ENCODE measurements at places on chromosomes 7 and 10.

DNA sequence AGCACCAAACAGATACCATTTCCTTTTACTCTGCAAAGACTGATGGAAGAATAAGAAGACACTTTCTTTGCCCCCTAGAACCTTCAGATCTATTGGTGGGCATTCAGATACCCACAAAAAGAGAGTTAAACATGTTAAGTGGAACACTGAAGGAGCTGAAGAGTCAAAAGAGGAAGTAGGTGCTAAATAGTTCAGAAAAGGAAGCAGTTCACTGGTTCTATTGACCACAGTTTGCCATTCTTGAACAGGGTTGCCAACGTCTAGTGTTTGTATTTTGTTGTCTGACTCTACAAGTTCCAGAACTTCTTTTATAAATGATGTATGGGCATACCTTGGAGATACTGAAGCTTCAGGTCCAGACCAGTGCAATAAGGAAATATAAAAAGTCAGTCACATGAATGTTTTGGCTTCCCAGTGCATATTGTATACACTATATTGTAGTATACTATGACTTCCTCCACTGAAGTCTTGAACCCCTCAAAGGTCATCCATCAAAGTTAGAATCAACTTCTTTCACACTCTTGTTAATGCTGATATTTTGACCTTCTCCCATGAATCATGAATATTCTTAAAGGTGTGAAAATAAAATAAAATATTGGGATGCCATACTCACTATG, 47.5 kb upstream of the AGR3 start:
- DNase-seq: no peak

GRCh38 chr7:99229234-99229633, 21.3 kb upstream of the KPNA7 start:
- no peak for DNase-seq

DNA sequence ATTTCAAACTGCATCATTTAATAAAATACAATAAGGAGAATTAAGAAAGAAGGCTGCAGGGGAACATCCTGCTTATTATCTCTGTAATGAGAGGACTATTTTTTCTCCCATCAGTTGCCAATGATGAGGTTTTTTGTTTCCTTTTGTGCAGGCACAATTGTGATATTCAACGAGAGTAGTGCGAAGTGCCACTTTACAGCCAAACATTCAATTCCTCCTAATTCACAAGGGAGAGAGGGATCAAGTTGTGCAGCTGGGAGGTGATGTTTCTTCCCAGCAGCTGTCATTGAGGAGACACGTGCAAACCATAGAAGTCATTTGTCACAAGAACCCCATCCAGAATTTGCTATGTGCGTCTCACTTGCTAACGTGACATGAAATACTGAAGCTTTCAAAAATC, 81.6 kb upstream of the ICA1 start:
- DNase-seq: no peak

GRCh38 chr7:21869785-21870402, 75.8 kb downstream of the CDCA7L start:
- DNase-seq: no peak

DNA sequence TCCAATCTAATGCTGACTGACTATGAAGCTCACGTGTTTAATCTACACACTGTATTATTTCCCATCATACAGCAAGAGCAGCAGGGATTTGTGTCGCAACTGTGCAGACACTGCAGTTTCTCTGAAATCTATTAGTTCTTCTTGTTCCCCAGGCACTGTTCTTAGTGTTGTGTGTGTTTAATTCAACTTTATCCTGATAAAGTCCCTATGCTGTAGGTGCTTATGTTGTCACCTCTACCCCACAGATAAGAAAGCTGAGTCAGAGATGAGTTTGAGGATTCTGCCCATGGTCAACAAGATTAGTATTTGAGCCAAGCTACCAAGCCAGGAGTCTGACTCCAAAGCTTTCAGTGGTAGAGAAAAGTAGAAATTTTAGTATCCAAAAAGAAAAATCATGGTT, 22.5 kb upstream of the EPHB6 start:
- DNase-seq: no peak

- no peak for DNase-seq
Observed at GRCh38 chr10:64093946-64094535, 572.8 kb downstream of the REEP3 start.

- DNase-seq: no peak
Observed at GRCh38 chr10:127368929-127369328, 172.5 kb upstream of the INSYN2A start.

GRCh38 chr7:17846935-17847334, 93.4 kb downstream of the SNX13 start:
- DNase-seq: no peak

DNA sequence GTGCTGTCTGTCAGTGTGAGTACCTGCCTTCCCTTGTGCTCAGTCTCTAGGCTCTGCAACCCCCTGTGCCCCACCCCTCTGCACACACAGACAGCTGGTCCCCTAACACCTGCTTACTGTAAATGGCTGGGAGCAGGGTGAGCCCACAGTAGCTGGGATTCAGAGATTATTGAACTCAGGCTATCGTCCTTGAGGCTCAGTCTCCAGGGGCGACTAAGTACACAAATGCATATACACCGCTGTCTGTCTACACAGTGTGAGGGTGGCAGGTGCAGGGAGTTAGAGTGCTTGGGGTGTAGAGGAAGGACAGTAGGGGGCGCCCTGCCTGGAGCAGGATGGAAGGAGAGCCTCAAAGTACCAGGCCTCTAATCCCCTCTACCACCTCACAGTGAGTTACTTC, 12.9 kb downstream of the UPP1 start:
- DNase-seq: peak; percentile 33

DNA sequence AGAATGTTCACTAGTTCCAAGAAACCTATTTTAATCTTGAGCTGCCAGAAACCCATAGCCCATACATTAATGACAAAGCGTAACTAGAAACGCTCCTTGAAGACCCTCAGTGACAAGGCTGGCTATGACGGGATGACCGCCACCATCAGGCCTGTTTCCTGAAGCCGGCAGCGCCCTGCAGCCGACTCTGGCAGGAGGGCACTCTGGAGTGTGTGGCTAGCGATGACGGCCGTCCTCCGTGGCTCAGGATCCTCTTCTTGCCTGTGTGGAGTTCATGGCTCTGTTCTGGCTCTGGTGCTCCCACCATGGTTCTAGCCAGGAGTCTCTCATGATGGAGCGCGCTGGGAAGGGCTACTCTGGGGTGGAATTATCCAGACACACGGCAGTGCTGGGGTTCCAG, 224.1 kb downstream of the ADARB2 start:
- DNase-seq: no peak

- DNase-seq: no peak
Observed at GRCh38 chr7:115662120-115662519, 368.4 kb downstream of the TFEC start.

- DNase-seq: no peak
Observed at GRCh38 chr7:83655951-83656556, 7.1 kb upstream of the SEMA3E start.

- no peak for DNase-seq
Observed at GRCh38 chr7:46812101-46812675, 769.7 kb downstream of the TNS3 start.

GRCh38 chr10:97023401-97024167, 162.2 kb downstream of the SLIT1 start:
- no peak for DNase-seq

DNA sequence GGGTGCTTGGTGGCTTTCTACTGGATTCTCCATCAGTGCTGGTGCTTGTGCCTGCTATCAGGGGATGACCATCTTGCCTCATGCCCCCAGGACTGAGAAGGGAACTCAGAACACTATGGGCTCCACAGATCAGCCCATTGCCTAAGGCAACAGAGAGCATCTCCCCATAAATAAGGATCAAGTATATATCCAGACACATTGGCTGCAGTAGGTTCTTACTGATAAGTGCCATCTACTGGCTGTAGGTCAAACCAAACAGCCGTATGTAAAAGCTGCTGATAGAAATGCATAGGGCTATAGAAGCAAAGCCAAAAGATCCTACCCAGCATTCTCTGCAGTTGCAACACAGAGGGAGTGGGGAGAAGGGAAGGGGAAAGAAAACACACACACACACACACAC, 153.7 kb downstream of the CDK14 start:
- no peak for DNase-seq

GRCh38 chr7:88337572-88337971, 30.9 kb upstream of the STEAP4 start:
- DNase-seq: no peak

DNA sequence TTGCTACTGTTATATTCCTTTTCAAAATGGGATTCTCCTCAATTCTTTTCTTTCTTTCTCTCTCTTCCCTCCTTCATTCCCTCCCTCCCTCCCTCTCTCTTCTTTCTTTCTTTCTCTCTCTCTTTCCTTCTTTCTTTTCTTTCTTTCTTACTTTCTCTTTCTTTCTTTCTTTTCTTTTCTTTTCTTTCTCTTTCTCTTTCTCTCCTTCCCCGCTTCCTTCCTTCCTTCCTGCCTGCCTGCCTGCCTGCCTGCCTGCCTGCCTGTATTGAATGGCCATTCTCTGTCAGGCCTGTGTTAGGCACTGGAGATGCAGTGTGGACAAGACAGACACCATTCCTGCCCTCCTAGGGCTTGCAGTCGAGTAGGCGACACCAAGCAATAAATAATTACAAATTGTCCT, 11.5 kb downstream of the CNNM1 start:
- DNase-seq: no peak

DNA sequence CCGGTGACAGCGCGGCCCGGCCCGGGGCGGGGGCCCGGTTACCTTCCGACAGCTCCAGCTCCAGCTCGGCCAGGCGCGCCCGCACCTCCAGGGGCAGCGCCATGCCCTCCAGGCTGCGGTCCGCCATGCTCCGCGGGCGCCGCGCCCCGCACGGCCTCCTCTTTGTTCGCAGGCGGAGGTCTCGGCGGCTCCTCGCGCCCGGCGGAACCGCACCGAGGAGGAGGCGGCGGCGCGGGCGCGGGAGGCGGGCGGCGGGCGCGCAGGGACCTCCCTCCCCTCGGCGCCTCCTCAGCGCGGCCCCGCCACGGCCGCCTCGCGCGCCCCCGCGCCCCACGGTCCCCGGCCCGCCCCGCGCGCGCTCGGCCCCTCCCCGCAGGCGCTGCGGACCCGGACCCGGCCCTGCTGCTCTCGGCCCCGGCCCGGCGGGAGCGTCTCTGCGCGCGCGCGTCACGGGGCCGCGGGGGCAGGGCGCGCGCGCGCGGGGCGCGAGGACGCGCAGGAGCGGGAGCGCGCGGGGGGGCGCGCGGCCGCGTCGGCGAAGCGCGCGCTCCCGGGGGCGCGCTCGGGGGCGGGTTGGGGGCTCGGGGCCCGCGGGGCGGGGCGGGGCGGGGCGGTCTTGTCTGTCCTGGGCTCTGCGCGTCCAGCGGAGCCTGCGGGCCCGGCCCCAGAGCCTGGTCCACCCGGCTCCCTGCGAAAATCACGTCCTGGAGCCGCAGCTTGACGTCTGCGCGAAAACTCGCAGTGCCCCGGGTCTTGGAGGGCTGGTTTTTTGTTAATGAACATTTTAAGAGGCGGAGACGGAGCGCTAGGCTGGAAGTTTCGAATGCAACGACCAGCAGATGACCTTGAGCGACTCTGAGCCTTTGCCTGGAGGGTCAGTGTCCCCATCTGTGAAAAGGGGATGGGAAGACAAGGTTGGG, at the start of gene DIP2C:
Gene DIP2C, minus strand, starts transcription at position 217 of the 920 bp plus-strand sequence. Its CDS starts 90 bp downstream, at position 127.
- peak; percentile 92 for DNase-seq

- no peak for DNase-seq
Observed at GRCh38 chr7:116592445-116592844, 67.6 kb downstream of the CAV1 start.

DNA sequence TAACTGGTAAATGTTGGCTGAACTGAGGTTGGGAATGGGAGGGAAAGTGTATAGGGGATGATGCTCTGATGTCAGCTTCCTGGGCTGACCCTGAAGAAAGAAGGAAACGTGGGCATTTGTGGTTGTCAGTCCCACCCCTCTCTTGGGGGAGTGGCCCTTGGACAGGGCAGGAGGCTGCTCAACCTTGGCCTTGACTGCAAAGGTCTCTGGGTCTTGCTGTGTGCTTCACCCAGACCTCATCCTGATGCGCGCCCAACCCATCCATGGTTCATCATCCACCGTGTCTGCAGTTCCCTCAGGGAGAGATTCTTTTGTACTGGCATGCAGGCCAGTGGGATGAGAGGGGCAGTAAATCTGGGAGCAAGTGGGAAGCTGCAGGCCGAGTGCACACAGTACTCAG, 4.7 kb upstream of the ZYX start:
- no peak for DNase-seq

DNA sequence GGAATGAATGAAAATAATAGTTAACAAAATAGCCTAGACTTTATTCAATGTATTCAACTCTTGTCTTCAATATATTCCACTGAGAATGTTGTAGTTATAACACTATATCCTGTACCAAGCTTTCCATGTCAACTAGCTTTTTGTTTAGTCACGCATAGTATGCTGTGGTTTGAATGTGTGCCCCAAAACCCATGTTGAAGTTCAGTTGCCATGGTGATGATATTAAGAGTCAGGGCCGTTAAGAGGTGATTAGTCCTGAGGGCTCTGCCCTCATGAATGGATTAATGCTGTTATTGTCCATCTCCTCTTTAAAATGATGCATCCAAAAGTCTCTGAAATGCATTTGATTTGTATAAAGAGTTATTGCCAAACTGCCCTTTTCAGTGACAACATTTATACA, 887.6 kb downstream of the NRG3 start:
- no peak for DNase-seq

DNA sequence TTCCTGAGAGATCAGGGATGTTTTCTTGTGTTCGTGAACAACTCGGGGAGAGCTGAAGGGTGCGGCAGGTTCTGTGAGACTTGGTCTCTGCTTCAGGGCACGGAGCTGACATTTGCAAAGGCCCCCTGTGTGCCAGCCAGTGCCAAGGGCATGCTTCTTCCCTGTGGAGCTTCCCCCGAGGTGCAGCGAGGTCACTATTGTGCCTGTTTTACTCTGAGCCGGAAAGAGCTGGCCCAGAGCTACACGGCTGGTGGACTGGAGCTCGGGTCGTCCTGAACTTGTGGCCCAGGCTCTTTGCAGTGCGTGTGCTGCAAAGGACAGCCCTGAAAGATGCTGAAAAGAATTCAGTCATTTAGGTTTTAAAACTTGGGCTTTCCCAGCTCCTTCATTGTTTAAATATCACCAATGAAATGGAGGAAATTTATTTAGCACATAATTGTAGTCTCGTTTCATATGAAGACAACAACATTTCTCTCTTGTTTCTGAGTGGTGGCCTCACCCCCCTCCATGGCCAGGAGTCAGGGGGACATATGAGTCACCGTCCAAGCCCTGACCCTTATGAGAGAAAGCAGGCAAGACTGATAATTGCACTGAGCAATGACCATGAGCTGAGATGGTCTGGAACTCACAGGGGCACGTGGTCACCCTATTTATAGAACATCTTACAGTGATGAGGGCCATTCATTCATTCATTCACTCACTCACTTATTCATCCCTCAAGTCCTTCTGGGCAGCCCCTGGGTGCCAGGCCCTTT, 102.6 kb downstream of the PTPRE start:
- no peak for DNase-seq

GRCh38 chr10:113176652-113177155, 226.7 kb downstream of the TCF7L2 start:
- no peak for DNase-seq
